ENCODE measurements at places on chromosomes 1 and 21. TPM values are rescaled to one million over a fixed set of nuclear protein-coding genes. Genes with fewer than 3 reads are reported as not detected.

LCE1B gene
- not detected for total RNA-seq

PRRX1 gene
- 9.6 TPM for total RNA-seq

NBPF10 gene
- 0.67 TPM for total RNA-seq

- H3K4me1 ChIP-seq: no peaks in the 10 kb centered on the region
- no peak for DNase-seq
- H3K36me3 ChIP-seq: no peaks in the 10 kb centered on the region
- H3K4me3 ChIP-seq: no peak overlapping the region
- H3K27me3 ChIP-seq: no peaks in the 10 kb centered on the region
These were observed 12.4 kb downstream of the SLC30A1 start for GRCh38 chr1:211566431-211567025.

- H3K27me3 ChIP-seq: no peaks in the 10 kb centered on the region
- DNase-seq: no peak
- H3K4me3 ChIP-seq: no peak overlapping the region
- H3K36me3 ChIP-seq: no peaks in the 10 kb centered on the region
- H3K27ac ChIP-seq: no peak overlapping the region
- H3K4me1 ChIP-seq: peaks cover 7% of the 10 kb centered on the region
These were observed 55.5 kb downstream of the CLIC6 start for GRCh38 chr21:34724131-34724856.

DNA sequence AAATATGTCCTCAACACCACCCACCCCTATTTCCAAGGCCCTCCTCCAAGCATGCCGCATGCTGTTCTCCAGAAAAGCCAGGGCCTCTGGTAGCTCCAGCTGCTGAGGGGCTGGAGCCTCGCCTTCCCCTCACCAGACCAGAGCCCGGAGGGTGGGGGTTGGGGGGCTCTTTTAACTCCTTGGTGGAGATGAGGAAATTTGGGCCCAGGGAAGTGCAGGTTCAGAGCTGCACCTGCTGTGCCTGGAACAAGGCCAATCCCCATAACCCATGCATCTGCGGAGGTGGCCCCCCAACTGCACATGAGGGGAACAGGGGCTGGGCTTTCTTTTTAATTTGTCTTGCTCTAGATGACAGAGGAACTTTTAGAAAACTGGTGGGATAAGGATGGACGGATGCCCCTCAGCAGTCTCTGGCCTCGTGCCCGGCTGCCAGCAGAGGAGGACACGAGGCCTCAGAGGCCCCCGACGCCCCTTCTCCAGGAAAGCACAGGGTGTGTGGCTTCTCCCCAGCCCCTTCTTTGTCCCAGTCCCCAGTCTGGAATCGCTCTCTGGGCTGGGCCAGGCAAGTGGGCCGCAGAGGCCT is 550 bp upstream of the SELENON start:
- H3K36me3 ChIP-seq: no peaks in the 10 kb centered on the region
- no peaks in the 10 kb centered on the region for H3K27me3 ChIP-seq
- H3K4me1 ChIP-seq: peaks cover 43% of the 10 kb centered on the region
- peak overlapping the region; percentile 67 for H3K4me3 ChIP-seq
- peak overlapping the region; percentile 79 for H3K27ac ChIP-seq

DNA sequence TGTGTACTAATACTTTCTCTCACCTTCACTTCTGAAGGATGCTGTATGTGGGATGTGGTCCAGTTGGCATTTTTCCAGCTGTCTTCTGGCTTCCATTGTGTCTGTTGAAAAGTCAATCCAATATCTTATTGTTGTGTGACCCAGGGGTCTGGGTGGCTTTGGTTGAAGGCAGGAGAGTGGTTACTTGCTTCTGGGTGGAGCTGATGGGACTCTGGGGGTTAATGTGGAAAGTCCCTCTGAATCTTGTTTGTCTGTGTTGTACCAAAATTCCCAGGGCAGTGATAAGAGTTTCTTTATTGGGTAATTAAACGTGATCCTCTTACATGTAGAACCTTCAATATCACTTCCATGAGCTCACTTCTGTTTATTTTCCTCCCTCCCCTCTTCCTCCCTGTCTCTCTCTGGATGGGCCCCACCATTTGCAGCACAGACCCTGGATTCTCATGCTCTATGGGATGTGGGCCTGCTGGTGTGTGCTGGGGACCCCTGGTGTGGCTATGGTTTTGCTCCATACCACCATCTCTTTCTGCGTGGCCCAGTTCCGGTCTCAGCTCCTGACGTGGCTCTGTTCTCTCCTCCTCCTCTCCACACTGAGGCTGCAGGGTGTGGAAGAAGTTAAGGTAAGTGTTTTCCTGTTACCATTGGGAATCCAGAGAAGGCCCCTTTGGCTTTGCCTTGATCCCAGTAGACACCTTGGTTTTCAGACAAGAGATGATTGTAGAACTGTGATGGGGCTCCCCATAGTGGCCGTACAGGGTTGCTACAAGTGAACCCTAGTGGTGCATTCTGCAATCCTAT is 71.5 kb downstream of the HHAT start:
- no peak overlapping the region for H3K4me3 ChIP-seq
- H3K4me1 ChIP-seq: no peaks in the 10 kb centered on the region
- H3K27ac ChIP-seq: no peak overlapping the region
- no peaks in the 10 kb centered on the region for H3K27me3 ChIP-seq
- H3K36me3 ChIP-seq: no peaks in the 10 kb centered on the region

- no peak for DNase-seq
- H3K36me3 ChIP-seq: no peaks in the 10 kb centered on the region
- no peak overlapping the region for H3K4me3 ChIP-seq
- H3K27me3 ChIP-seq: no peaks in the 10 kb centered on the region
- no peak overlapping the region for H3K27ac ChIP-seq
These were observed 102.1 kb downstream of the TYW3 start for GRCh38 chr1:74835051-74835450.

GRCh38 chr1:1179983-1180861 is 6.5 kb downstream of the TTLL10 start:
- DNase-seq: peak; percentile 79
- peaks cover 10% of the 10 kb centered on the region for H3K4me1 ChIP-seq
- no peak overlapping the region for H3K27ac ChIP-seq
- no peak overlapping the region for H3K4me3 ChIP-seq
- H3K36me3 ChIP-seq: no peaks in the 10 kb centered on the region

- no peaks in the 10 kb centered on the region for H3K36me3 ChIP-seq
- no peaks in the 10 kb centered on the region for H3K4me1 ChIP-seq
- no peaks in the 10 kb centered on the region for H3K27me3 ChIP-seq
- no peak for DNase-seq
- H3K27ac ChIP-seq: no peak overlapping the region
These were observed 60.0 kb downstream of the APCS start for GRCh38 chr1:159647616-159648015.

DNA sequence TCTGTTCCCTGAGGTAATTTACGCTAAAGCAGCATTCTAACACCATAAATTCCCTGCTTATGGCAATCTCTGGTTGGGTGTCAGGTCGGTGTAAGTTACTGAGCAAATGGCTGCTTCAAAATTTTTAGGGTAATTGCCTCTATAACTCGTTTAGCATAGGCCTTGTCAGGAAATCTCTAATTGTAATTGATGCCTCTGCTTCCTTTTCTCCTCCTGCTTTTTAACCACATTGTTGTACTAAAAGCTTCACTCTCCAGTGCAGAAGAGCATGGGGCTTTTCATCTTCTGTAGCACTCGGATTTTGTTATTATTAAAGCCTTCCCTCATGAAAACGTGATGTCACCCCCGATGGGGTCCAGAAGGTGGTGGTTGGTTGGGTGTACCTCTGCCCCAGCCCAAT is 141.6 kb upstream of the NBPF11 start:
- H3K36me3 ChIP-seq: no peaks in the 10 kb centered on the region
- H3K27ac ChIP-seq: no peak overlapping the region
- H3K4me3 ChIP-seq: no peak overlapping the region
- no peaks in the 10 kb centered on the region for H3K4me1 ChIP-seq
- H3K27me3 ChIP-seq: no peaks in the 10 kb centered on the region

GRCh38 chr1:51667561-51667960 is 50.7 kb downstream of the OSBPL9 start:
- no peaks in the 10 kb centered on the region for H3K36me3 ChIP-seq
- H3K27ac ChIP-seq: no peak overlapping the region
- no peaks in the 10 kb centered on the region for H3K27me3 ChIP-seq
- no peak for DNase-seq
- peaks cover 11% of the 10 kb centered on the region for H3K4me1 ChIP-seq

- no peak within 1 kb of the TSS for H3K27ac ChIP-seq
- H3K27me3 ChIP-seq: no peaks in the 10 kb centered on the region
- no peaks in the 10 kb centered on the region for H3K36me3 ChIP-seq
- no peaks in the 10 kb centered on the region for H3K4me1 ChIP-seq
- no peak within 1 kb of the TSS for H3K4me3 ChIP-seq
- peak; percentile 48 for DNase-seq
These were observed at the start of gene TFF1 for GRCh38 chr21:42366292-42367010. Gene TFF1 (minus strand): TSS chr21:42366535. CDS start chr21:42366495, 40 bp downstream.

GRCh38 chr1:53249706-53250105 is 11.4 kb upstream of the MAGOH start:
- H3K27me3 ChIP-seq: no peaks in the 10 kb centered on the region
- H3K27ac ChIP-seq: no peak overlapping the region
- H3K4me3 ChIP-seq: no peak overlapping the region

- no peaks in the 10 kb centered on the region for H3K27me3 ChIP-seq
- H3K27ac ChIP-seq: no peak overlapping the region
- H3K4me3 ChIP-seq: no peak overlapping the region
- H3K4me1 ChIP-seq: peaks cover 3% of the 10 kb centered on the region
- no peaks in the 10 kb centered on the region for H3K36me3 ChIP-seq
These were observed 38.7 kb downstream of the RGS5 start for GRCh38 chr1:163163881-163164582.

All from upper lobe of left lung (tissue), 6 donors.